Liver (tissue), 10 donors: ENCODE measurements at places on chromosomes 1 and 21. TPM values are rescaled to one million over a fixed set of nuclear protein-coding genes. Genes with fewer than 3 reads are reported as not detected.

The AMY2A gene
- not detected for total RNA-seq

DNA sequence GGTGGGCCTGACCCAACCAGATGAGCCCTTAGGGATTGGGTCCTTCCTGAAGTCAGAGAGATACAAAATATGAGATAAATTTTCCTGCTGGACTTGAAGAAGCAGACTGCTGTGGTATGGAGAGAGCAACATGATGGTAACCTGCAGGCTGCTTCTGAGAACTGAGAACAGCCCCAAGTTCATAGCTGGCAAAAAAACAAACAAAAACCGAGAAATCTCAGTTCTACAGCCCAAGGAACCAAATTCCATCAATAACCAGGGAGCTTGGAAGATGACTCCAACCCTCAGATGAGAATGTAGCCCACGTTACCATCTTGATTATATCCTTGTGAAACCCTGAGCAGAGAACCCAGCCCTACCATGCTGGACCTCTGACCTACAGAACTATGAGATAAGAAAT, 316.2 kb downstream of the ZP4 start:
- no peaks in the 10 kb centered on the region for H3K27me3 ChIP-seq
- H3K36me3 ChIP-seq, result no peaks in the 10 kb centered on the region
- no peaks in the 10 kb centered on the region for H3K4me1 ChIP-seq
- no peak overlapping the region for H3K4me3 ChIP-seq

DNA sequence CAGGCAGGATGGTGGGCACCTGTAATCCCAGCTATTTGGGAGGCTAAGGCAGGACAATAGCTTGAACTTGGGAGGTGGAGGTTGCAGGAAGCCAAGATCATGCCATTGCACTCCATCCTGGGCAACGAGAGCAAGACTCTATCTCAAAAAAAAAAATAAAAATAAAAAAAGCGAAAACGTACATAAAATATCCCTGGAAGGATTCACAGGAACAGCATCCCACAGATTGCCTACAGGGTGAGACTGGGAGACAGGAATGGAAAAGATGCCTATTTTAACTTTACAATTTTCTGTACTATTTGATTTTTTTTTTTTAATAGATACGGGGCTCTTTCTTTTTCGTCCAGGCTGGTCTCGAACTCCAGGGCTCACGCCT, 604 bp upstream of the NBPF3 start:
- H3K36me3 ChIP-seq, result no peaks in the 10 kb centered on the region
- peaks cover 6% of the 10 kb centered on the region for H3K4me1 ChIP-seq

DNA sequence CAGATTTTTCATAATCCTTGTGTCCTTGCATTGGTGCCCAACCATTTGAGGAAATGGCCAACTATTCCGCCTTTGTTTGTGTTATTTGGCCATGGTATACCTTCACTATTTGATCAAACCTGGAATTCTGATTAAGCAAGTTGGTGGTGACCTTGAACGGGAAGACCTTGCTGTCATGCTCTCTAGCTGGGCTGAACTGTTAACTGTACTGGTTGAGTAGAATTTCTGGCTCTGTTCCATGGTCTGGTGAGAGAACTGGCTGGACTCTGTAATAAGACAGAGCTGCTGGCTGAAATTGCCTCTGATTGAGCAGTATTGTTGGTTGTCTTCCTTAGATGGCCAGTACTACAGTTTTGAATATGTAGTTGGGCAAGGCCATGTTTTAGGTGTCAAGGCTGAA, 3.0 kb upstream of the LCE3C start:
- no peak overlapping the region for H3K27ac ChIP-seq
- no peaks in the 10 kb centered on the region for H3K36me3 ChIP-seq
- peaks cover 2% of the 10 kb centered on the region for H3K4me1 ChIP-seq
- no peak for DNase-seq

DNA sequence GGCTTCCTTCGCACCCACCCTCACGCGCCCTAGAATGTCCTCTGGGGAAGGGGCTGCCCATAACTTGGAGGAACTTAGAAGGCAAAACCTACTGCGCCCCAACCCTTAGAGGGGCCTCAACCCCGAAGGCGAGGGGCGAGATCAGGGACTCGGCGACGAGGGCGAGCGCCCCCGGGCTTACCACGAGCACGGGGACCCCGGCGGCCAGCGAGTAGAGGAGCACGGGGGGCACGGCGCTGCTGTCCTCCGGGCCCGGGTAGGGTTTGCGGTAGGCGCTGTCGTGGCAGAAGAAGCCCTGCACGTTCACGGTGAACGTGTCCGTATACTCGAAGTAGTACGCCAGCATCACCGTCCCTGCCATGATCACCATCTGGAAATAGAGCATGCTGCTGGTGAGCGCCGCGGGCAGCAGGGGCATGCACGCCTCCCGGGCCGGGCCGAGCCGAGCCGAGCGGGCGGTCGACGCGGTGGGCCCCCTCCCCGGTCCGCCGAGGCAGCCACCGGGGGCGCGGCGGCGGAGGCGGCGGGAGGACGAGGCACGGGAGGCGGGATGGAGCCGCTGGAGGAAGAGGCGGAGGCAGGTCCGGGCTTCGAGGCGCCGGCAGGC, 304 bp downstream of the PLPPR5 start:
- H3K4me1 ChIP-seq, result no peaks in the 10 kb centered on the region
- no peak overlapping the region for H3K4me3 ChIP-seq
- no peak overlapping the region for H3K27ac ChIP-seq
- DNase-seq, result no peak
- H3K27me3 ChIP-seq, result peaks cover 5% of the 10 kb centered on the region
